Chondrocyte (in vitro differentiated cells): ENCODE measurements at places on chromosomes 11 and 22. TPM values are rescaled to one million over a fixed set of nuclear protein-coding genes. Genes with fewer than 3 reads are reported as not detected.

Gene APOL4
- total RNA-seq: 0.12 TPM in 1 of 3 replicates, not detected in the others

Gene HEPHL1
- total RNA-seq: not detected in 3 replicates

Gene FAM180B
- not detected in 3 replicates for total RNA-seq

Gene TESMIN
- total RNA-seq: 0.33 to 0.37 TPM in 2 of 3 replicates, not detected in the other

Gene MAPK12
- 34.6 to 46.6 TPM (median 44.7 TPM) in 3 replicates for total RNA-seq

Gene NDUFS8
- total RNA-seq: 140 to 172 TPM (median 143 TPM) in 3 replicates

Gene OR6X1
- total RNA-seq: not detected in 3 replicates

Gene TTC36
- total RNA-seq: 0.27 to 1.4 TPM in 2 of 3 replicates, not detected in the other

Gene MN1
- 119 to 156 TPM (median 121 TPM) in 3 replicates for total RNA-seq

Gene RAC2
- 0.20 TPM in 1 of 3 replicates, not detected in the others for total RNA-seq

DNA sequence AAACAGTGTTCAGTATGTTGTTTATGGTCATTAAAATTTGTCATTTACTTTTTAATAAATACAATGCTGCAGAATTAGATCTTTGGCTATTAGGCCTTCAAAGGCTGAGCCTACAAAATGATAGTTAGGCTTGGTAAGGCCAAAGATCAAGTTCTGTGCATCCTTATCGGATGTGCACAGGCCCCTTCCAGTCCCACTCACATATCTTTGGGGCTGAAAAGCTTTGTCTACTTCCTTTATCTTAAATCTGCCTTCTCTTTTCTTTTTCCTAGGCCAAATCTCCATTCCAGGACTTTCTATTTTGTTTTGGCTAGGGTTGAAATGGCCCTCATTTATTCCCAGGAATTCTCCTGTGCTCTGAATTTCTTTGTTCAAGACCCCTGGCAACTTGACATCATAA lies 3.4 kb upstream of the GLB1L2 start:
- no peak for DNase-seq

DNA sequence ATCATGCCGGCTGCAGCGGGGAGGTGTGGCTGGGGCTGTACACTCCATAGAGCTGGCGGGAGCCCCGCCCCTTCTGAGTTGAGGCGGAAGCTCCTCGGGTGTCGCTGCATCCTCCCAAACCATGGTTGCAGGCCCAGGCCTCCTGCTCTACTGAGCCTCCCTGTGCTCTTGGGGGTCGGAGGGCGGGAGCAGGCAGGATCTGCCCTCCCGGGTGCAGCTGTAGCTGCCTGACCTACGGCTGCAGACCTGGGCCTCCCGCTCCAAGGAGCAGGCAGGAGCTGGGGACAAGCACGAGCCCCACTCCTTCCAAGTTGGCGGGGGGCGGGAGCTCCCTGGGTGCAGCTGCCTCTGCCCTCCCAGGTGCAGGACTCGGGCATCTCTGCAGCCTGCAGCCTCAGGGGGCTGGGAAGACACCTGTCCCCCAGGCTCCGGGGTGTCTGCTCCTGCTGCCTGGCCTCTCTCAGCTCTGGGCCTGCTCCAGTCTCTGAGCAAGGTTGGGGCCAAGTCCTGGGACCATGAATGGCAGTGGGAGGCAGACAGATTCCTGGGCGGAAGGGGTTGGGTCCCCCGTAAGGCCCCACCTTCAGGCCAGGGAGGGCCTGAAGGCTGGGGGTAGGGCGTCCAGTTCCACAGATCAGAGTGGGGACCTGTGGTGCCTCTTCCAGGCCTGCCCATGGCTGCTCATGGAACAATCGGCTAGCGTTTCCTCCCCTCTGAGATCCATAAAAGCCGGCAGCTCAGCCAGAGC lies 46.4 kb upstream of the SC5D start:
- DNase-seq: no peak

DNA sequence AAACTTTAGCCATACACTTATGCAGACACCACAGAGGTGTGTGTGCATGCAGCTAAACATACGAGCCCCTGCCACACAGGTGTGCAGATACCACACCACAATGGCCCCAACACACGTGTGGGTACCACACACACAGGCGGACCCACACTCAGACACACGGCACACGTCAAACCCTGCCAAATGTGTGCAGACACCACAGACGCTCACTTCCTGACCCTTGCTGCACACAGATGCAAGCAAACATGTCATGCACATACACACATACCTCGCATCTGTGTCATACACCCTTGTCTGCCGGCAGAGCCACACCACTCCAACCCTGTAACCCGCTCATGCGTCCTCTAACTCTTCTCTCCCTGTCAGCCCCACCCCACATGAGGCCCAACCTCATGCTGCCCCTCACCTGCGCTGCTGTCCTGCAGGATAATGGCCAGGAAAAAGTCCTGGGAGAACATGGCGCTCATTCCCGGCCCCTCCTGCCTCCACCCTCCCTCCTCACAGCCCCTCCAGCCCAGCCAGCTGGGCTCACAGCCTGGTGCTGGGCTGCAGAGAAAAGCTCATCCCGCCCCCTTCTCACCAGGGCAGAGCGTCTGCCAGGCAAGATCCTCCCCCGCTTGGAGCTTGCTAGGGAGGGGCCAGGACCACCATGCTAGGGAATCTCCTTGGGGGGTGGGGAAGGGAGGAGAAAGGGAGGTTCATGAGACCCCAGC lies 14.2 kb downstream of the SMPD1 start:
- no peak for DNase-seq

GRCh38 chr11:101296896-101297295 lies 167.3 kb upstream of the PGR start:
- no peak for DNase-seq

GRCh38 chr22:32723643-32724042 lies 77.9 kb upstream of the TIMP3 start:
- DNase-seq: no peak

GRCh38 chr11:12087075-12088004 lies 23.1 kb upstream of the MICAL2 start:
- no peak for DNase-seq

DNA sequence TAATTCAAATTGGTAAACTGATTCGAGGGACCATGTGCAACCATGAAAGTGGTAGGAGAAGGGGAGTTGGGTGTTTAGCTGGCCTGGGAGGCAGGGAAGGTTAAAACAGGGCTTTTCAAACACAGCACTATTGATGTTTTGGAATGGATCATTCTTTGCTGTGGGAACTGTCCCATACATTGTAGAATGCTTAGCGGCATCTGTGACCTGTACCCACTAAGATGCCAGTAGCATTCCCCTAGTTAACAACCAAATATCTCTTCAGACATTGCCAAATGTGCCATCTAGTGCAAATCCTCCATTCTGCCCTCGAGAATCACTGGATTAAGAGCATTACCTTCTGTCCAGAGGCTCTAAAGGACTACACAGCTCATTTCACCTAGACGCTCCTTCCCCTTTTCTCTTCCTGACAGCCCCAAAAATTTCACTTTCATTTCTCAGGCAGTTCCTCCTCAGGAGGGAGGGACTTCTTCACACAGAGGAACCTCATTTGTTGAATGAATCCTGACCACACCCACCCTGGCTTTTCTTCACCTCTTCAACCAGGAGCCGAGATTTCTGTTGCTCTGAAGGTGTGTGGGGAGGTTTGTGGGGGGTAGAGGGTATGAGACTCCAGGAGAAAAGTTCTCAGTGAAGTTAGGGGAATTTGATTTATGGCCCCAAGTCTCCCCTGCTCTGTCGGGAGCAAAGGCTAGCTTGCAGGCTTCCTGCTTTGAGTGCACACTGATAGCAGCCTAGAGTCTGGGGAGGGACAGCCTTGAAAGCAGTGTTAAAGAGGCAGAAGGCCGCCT lies at the start of gene TRIM34:
Gene TRIM34, plus strand, starts transcription at position 513 of the 791 bp plus-strand sequence. CDS start 7,331 bp downstream, outside the sequence.
- no peak for DNase-seq

GRCh38 chr22:42160830-42161696 lies 30.5 kb upstream of the CYP2D6 start:
- peak; percentile 30 for DNase-seq

- no peak for DNase-seq
These were observed 3.1 kb upstream of the COMMD9 start for GRCh38 chr11:36292311-36292722.

- no peak for DNase-seq
These were observed 11.8 kb upstream of the PLAAT2 start for GRCh38 chr11:63574856-63575602.

- DNase-seq: peak; percentile 94
These were observed 624 bp upstream of the B4GALNT4 start for GRCh38 chr11:368414-369335.

GRCh38 chr22:46079861-46080821 lies 70.2 kb upstream of the PPARA start:
- peak; percentile 76 for DNase-seq

GRCh38 chr11:10309163-10310093 lies 4.6 kb downstream of the ADM start:
- DNase-seq: no peak

- DNase-seq: no peak
These were observed 1163.7 kb downstream of the FAM181B start for GRCh38 chr11:81569999-81570398.

DNA sequence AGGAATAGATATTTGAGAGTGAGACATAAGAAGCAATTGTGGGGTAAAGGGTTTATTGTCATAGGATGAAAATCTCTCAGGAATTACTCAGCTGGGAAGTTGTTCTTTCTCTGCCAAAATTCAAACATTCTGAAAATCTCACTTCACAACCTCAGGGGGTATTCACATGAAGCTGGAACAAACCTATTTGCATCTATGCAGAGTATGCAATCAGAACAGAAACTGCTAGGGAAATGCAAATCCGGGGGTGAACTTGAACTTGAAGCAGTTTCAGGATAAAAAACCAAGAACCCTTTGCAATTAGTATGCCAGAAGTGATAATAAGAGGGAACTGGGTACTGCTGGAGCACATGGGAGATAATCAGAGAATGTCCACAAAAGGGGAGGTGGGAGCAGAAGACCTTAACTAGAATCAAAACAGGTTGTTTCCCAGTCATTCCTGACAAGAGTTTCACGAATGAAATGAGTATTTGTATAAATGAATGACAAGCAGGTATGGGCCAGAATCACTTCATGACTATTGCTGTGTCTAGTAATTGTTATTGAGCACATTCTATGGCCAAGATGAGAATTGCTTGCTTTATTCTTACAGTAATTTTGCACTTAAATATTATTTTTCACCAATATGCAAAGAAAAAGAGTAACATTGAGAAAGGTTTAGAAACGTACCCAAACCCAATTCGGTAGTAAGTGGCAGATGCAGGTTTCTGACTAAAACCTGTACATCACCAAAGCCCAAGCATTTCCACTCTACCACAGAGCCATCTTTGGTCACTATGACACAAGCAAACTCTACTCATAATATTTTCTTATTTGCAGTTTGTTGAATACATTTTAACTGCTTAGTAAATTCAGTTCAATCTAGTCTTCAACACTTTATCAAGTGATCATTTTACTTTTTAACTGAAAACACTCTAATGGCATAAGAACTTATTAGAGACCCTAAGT lies 61.8 kb upstream of the UBASH3B start:
- no peak for DNase-seq

DNA sequence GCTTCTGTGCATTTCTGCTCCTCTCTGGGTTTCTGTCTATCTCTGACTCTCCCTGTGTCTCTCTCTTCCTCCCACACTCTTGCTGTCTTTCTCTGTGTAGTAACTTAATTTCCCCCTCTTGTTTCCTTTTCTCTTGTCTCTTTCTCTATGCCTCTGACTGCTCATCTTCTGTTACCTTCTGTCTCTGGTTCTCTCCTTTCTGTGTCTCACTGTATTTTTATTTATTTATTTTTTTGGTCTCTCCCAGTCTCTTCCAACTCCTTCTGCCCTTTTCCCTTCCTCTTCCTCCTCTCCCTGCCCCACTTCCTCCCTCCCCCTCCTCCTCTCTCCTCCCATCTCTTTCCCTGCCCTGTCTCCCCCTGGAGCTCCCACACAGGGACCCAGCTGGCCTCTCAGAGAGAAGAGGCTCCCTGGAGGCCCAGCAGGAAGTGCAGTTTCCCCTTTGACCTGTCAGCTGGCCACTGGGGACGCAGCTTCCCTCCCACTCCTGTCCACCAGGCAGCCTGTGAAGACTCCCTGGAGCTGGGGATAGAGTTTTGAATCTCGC lies 38.3 kb upstream of the MYH9 start:
- no peak for DNase-seq

- no peak for DNase-seq
These were observed 22.1 kb downstream of the SPATA19 start for GRCh38 chr11:133823211-133823610.

DNA sequence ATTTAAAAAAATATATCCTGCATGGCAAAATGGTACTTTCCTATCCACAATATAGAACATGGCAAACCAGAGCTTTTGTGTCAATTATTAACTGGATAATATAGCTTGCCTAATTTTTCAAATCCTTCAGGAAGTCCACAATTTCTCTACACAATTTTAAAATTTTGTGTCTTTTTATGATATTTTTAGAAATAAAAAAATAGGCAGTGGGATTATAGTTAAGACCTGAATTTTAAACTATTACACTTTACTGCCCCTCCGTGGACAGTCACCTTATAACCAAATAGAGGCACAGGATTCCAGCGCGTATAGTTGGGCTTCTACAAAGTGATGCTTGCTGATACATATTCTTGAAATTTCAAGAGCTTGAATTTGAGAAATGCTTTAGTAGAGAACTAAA lies 2.1 kb upstream of the DMC1 start:
- no peak for DNase-seq

DNA sequence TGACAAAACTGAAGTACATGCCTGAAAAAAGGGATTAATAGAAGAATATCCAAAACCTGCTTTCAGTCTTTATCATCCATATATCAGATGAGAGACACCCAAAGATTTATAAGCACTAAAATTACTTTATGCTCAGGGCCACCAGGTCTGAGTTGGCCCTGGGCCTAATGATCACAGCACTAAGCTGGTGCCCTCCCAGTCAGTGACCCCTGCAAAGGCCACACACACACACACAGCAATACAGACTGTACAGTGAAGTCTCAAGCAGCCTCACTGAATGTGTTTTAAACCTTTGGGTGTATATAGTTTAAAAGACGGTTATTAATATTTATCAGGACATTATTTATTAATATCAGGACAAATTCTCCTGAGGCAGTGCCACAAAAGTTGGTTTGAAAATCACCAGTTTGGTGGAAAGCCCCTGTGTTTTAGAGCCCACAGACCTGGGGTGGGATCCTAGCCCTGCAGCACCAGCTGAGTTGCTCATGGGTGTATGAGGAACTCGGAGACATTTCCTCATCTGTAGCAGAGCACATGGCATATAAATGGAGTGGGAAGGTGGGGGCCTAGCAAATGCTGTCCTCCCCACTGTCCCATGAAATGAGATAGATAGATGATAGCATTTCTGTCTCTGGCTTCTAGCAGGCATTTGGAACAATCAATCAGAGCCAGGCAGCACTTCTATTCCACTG lies 48.4 kb upstream of the HORMAD2 start:
- DNase-seq: no peak

- no peak for DNase-seq
These were observed 17.4 kb downstream of the LMO2 start for GRCh38 chr11:33874433-33874832.

DNA sequence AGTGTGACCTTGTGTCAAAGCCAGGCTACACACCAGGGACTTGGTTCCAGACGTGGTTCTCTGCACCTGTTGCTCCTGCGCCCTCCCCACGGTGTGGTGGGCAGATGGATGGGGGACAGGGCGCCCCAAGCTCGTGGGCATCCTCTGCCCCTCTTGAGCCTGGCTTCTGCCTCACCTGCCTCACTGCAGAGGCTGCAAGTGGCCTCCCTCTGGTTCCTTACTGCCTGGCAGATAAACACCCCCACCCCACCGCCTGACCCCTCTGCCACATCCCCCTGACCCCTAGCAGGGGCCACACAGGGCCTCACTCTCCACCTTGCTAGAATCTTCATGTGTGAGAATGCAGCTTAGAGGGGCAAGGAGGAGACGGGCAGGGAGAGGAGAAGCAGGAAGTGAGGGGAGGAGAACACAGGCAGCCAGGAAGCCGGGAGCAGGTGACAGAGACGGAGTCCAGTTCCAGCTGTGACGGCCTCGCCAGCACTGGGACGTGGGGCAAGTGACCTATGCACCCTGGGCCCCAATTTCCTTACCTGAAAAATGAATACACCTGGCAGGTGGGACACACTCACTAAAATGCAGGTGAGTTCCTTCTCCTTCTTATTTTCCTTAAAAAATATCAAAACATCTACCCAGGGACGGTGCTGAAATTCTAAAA lies 178.3 kb downstream of the EFCAB6 start:
- DNase-seq: no peak
